ENCODE measurements at places on chromosomes 1 and 21.

DNA sequence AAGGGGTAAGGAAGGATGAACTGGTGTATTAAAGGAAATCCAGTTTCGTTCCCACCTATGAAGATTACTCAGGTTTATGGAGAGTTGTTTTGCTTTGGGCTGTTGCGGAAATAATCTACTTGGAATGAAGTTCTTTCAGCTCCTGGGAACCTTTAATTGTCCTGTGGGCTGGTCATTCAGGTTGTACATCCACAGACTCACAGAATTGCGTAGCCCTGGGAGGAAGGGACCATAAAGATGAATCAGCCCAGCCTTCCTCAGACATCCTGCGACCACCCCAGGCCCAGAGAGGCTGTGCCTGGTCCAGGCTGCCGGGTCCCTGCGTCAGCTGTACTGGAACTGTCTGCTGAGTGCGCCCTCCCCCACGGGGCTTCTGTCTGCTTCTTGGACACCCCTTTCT lies 72.7 kb downstream of the GALNT2 start:
- no peak for DNase-seq

GRCh38 chr21:24832961-24833360 lies 774.3 kb downstream of the MRPL39 start:
- DNase-seq: no peak

DNA sequence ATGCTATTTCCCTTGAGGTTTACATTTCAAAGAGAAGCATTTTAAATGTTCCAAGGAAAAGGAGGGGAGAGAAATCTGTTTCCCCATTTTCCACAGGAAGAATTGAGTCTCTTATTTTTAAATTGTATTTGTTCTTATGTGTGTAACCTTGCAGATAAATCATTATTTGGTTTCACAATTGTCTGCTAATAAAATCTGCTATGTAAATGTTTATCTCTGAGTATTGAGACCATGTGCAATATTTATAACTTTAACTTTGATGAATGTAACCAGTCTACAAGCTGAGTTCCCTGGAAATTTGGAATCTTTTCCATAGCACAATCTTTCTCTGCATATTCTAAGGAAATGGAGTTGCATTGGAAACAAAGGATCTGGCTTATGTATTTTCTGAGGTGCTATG lies 209.6 kb downstream of the PTBP2 start:
- DNase-seq: no peak

GRCh38 chr1:39358491-39358890 lies 132.9 kb upstream of the BMP8A start:
- DNase-seq: no peak

DNA sequence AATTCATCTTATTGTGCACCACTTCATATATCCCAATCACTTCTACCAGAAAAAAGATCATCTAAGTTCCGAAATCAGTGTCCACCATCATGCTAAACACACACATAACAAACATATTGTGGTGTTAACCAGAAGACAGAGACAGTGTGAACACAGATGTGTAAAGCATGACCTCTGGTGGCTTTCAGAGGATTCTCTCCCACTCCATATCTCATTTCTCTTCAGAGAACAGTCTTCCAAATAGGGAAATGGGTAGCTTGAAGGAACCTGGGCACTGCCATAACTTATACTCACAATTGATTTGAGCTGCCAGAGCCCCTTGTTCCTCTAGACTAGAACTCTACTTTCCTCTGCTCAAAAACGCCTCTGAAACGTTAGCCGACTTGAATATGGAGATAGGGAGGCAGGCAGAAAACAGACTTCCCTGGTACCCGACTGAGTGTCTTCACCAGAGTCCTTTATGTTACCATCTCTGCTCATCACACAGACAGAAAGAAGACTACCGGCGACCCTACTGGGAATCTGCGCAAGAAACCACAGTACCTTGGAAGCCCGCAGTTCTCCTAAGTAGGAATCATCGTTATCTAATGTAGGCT lies 1.8 kb upstream of the ELAPOR1 start:
- DNase-seq: no peak

- no peak for DNase-seq
These were observed 123.2 kb downstream of the SMYD2 start for GRCh38 chr1:214404154-214404553.

GRCh38 chr1:226632922-226633351 lies 84.4 kb downstream of the STUM start:
- no peak for DNase-seq

GRCh38 chr1:155697046-155697445 lies 8.2 kb downstream of the DAP3 start:
- DNase-seq: no peak
